ENCODE measurements at places on chromosomes 13 and 19.
A peak's percentile ranks its signal among the peaks of the same experiment; 100 is the strongest.

DNA sequence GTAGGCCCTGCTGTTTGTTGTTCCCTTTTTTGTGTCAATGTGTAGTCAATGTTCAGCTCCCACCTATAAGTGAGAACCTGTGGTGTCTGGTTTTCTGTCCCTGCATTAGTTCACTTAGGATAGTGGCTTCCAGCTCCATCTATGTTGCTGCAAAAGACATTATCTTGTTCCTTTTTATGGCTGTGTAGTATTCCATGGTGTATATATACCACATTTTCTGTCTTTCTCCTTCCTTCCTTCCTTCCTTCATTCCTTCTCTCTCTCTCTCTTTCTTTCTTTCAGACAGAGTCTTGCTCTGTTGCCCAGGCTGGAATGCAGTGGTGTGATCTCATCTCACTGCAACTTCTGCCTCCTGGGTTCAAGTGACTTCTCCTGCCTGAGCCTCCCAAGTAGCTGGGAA is 21.0 kb downstream of the CYP2A6 start:
- H3K4me1 ChIP-seq, result no peaks in the 10 kb centered on the region
- no peak overlapping the region for H3K27ac ChIP-seq
- no peak for DNase-seq
- H3K27me3 ChIP-seq, result no peaks in the 10 kb centered on the region
- H3K4me3 ChIP-seq, result no peak overlapping the region

DNA sequence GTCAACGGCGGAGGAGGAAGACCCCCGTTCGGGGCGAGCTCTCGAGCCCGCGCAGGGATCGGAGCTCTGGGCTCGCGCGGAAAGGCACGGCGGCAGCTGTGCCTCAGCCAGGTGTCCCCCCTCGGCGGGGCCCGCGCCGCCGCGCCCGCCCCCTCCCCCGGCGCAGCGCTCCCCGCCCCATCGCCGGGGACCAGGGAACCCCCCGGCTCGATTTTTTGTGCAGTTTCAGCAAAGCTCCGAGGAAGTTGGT is 110.0 kb downstream of the KCNRG start:
- H3K4me1 ChIP-seq, result peaks cover 61% of the 10 kb centered on the region
- peaks cover 34% of the 10 kb centered on the region for H3K27me3 ChIP-seq
- no peak for DNase-seq

DNA sequence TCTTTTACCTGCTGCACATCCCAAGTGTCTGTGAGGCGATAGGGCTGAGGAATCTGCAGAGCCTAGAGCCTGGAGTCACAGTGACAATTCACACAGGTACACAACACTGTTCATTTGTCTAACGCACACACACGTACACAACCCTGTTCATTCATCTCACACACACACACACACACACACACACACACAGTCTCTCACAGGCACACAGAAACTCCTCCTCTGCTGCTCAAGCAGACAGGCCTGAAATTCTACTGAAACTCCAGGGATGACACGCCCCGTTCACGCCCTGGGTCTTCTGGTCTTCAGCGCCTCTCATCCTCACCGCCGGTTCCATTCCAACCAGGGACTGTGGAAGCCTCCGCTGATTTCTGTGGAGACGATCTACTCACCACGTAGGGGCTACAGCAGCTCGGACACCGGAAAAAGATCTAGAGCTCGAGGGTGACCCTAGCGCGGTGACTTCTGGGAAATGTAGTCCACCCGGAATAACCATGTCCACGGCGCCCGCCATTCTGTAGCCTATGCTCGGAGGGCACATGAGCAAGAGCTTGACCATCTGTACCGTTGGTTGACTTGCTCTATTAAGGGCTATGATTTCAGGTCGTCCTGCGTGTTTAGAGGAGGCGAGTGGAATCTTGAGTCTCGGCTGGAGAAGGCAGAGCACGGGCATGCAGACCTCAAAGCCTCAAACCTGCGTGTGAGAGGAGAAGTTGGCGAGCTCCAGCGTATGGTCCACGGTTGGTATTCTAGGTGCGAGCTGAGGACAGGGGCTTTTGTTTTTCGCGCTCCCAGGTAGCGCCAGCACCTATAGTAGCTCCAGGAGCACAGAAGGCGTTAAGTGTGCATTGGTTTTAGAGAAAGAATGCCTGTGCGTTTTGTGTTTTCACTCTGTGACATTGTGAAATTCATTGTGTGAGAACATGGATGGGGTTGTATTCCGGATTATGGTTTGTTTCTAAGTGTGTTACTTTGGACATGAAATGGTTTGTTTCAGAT is 33.4 kb downstream of the ZNF45 start:
- H3K27ac ChIP-seq, result no peak overlapping the region
- H3K36me3 ChIP-seq, result peaks cover 22% of the 10 kb centered on the region
- peak; percentile 78 for DNase-seq
- no peaks in the 10 kb centered on the region for H3K4me1 ChIP-seq
- no peaks in the 10 kb centered on the region for H3K27me3 ChIP-seq

DNA sequence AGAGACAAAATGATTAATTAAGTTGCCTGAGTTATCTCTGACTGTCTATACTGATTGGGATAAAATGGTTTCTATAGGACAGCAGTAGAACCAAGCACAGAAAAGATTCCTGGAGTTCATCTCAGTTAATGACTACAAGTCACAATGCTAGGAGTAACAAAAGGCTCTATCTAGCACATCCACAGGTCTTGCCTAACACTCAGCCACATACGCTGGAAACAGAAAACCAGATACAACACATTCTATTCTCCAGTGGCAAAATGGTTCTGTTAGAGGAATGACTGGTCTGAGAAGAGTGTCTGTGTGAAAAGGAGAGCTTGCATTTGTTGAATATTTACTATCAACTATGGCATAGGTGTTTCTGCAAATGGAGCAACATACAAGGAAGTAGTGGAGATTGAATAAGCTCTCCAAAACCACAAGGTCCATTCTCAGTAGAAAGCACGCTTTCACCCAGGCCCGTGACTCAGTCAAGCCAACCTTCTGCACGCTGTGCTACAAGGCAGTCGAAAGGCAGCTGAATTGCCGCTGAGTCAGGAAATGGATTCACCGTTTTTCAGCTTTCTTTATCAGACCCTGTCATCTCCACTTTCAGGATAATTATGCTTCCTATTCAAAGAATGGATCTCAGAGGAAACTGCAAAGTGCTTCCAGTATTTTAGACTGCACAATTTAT is 761.5 kb downstream of the EFNB2 start:
- no peak overlapping the region for H3K27ac ChIP-seq
- H3K4me1 ChIP-seq, result no peaks in the 10 kb centered on the region
- no peak overlapping the region for H3K4me3 ChIP-seq
- DNase-seq, result no peak

DNA sequence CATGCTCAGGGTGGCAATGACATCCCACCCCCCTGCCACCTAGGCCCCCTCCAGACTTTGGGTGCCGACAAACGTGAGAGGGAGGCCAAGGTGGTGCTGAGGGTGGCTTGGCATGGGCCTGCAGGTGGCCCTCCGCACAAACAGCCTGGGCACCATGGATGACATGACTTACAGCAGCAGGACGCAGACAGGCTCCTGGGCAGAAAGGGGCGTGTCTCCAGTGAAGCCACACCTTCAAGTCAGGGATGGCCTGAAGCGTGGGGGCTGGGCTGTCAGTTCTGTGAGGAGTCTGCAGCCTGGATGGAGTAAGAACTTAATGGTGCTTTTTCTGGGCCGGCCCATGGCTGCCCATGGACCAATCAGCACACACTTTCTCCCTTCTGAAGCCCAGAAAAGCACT is 25.3 kb downstream of the POMP start:
- no peak for DNase-seq
- no peaks in the 10 kb centered on the region for H3K4me1 ChIP-seq
- H3K27ac ChIP-seq, result no peak overlapping the region

DNA sequence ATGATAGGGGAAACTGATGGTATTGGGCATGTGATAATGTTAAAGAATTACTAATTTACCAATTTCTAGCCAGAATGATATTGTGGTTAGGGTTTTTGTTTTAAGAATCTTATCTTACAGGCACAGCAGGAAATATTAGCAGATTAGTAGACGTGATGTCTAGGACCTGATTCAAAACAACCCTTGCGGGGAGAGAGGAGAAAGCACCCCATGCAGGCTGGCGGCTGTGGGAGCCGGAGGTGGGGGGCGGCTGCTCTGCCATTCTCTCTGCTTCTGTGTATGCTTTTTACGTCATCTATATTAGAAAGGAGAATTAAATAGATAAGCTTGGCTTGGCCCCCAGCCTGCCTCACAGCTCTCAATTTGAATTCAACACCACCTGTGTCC is 41.5 kb downstream of the MLLT1 start:
- peaks cover 74% of the 10 kb centered on the region for H3K4me1 ChIP-seq
- H3K36me3 ChIP-seq, result no peaks in the 10 kb centered on the region
